ENCODE measurements at places on chromosomes 5 and 9. TPM values are rescaled to one million over a fixed set of nuclear protein-coding genes. Genes with fewer than 3 reads are reported as not detected.

RPL35 gene
- 1,986 TPM for total RNA-seq

MACIR gene
- total RNA-seq: 31.5 TPM

NR4A3 gene
- under 0.01 TPM for total RNA-seq

KIF12 gene
- total RNA-seq: not detected

NPR3 gene
- 2.9 TPM for total RNA-seq

DDX4 gene
- not detected for total RNA-seq

DNAJC21 gene
- 44.5 TPM for total RNA-seq

ZDHHC12 gene
- 30.7 TPM for total RNA-seq

TAF1L gene
- not detected for total RNA-seq

SPINK13 gene
- not detected for total RNA-seq

TLE1 gene
- 39.3 TPM for total RNA-seq

HRCT1 gene
- total RNA-seq: 0.97 TPM

MEIKIN gene
- not detected for total RNA-seq

SPINK1 gene
- 0.32 TPM for total RNA-seq

SPATA31C1 gene
- total RNA-seq: not detected

TMC1 gene
- 1.3 TPM for total RNA-seq

CACNA1B gene
- total RNA-seq: 0.43 TPM
